ENCODE measurements at places on chromosomes 5 and 9.

- no peak for DNase-seq
Measured at GRCh38 chr5:122195802-122196394, 66.6 kb downstream of the ZNF474 start.

- DNase-seq = no peak
Measured at GRCh38 chr5:166377756-166378155, 1913.7 kb upstream of the WWC1 start.

- no peak for DNase-seq
Measured at GRCh38 chr5:170606941-170607340, 103.1 kb downstream of the KCNIP1 start.

GRCh38 chr5:59348189-59348588, 545.3 kb downstream of the PDE4D start:
- no peak for DNase-seq

GRCh38 chr5:35777358-35778087, 79.2 kb upstream of the IL7R start:
- peak; percentile 27 for DNase-seq

DNA sequence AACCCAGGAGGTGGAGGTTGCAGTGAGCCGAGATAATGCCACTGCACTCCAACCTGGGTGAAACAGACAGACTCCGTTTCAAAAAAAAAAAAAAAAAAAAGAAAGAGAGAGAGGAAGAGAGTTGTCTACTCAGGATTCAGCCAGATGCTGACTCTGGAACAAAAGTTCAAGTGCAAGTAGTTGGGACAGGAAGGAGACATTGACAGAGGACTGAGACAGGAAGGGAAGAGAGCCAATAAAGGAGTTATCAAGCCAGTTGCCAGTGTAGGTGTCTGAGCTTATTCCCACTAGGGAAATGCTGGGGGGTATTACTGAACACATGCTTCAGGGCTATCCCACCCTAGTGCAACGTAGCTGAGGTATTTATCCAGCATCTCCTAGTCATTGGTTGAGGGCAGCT, 147.7 kb upstream of the SLC1A3 start:
- no peak for DNase-seq

DNA sequence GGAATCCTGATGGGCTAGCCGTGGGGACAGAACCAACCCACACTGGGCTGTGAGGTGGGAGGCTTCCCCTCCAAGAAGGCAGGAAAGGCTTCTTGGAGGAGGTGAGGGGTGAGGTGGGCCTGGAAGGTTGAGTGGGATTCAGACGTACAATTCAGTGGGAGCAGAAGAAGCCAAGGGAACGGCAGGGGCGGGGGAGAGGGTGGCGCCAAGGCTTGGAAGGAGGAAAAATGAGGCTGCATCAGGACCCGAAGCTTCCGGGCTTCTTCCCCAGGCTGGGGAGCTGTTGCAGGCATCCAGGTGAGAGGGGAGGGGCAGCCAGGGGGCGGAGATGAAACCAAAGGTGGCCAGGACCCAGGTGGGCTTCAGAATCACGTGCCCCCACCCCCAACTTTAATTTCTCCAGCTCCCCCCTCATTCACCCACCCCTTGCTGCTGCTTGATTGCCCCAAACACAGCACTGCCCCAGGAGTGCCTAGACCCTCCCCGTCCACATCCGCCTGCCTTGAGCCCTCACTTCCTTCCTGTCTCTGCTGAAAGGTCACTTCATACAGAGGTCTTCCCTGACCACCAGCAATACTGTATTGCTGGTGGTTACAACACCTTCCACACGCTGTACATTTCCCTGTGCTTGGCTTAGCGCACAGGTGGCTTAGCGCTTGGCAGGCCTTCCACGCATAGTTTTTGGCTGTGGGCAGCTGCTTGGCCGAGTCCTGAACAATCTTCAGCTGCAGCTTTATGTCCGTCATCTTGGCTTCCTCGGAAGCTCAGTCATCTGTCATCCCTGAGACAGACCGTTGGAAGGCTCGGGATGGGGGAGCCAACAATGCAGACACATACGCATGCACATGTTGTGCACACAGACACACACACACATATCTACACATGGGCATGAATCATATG, 193.5 kb downstream of the RGS3 start:
- no peak for DNase-seq
